H9 (cell line): ENCODE measurements at places on chromosomes 4 and X.

DNA sequence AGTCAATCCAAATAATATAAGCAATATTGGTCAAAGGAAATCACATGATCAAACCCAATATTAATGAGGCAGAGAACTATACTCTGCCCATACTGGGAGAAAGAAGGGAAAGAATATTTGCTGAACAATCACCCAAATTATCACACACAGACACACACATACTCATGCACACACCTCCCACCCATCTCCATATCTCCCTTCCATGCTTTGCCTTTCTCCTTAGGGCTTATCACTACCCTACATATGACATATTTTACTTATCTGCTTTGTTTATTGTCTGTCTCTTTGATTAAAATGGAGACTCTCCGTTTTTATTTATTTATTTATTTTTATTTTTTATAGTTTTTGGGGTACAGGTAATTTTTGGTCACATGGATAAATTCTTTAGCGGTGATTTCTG is 112.9 kb upstream of the NHS start:
- no peak for DNase-seq

GRCh38 chr4:129358571-129358970 is 262.6 kb downstream of the C4orf33 start:
- no peak for DNase-seq

GRCh38 chrX:66728818-66729271 is 90.0 kb upstream of the EDA2R start:
- DNase-seq = peak; percentile 67

DNA sequence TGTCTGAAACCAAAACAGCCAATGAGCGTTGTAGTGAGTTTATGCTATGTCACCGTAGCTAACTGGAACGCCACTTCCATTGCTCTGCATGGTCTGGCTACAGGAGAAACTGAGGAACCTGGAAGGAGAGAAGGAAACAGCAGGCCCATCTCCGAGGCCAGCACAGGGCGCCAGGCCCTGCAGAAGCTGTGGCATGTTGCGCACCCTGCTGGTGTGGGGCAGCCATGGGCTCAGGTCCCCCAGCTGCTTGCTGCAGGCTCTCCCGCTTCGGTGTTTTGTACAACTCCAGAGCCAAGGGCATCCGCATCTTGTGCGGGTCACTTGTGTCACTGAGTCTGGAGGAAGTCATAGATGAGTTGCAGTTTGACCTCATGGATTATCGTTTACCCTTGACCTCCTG is 89.2 kb downstream of the AFAP1 start:
- no peak for DNase-seq

DNA sequence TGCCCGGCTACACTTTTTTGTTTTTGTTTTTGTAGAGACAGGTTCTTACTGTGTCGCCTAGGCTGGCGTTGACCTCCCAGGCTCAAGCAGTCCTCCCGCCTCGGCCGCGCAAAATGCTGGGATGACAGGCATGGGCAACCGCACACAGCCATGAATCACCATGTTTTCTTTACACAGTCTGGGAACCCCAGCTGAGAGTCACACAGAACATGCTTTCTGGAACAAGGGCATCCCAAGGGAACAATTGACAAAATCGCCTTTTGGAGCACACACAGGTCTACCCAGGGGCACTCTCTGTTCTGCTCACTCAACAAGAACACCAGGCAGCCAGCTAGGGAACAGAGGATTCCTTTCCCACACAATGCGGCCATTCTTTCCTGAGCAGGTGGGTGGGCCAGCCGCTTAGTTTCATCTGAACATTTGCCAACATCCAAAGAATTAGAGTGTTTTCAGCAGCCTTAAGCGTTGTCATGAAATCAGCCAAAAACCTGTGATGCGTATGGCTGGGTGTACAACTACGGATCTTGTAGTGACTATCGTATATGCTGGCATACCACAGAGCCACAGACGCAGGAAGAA is 15.7 kb downstream of the PRKX start:
- DNase-seq = no peak
